RPMI7951 (cell line): ENCODE measurements at places on chromosomes 11 and 22. TPM values are rescaled to one million over a fixed set of nuclear protein-coding genes. Genes with fewer than 3 reads are reported as not detected.

- no peak for DNase-seq
Observed at GRCh38 chr11:2185324-2186085, 13.9 kb upstream of the TH start.

GRCh38 chr22:43734370-43735150 lies 77.5 kb downstream of the EFCAB6 start:
- DNase-seq = peak; percentile 25

The RHOD gene
- total RNA-seq = 3.1 and 3.9 TPM in 2 replicates

The SOX10 gene
- total RNA-seq = 3.0 and 3.2 TPM in 2 replicates
